T-helper 17 cell (primary cell): ENCODE measurements at places on chromosomes 16 and 17. TPM values are rescaled to one million over a fixed set of nuclear protein-coding genes. Genes with fewer than 3 reads are reported as not detected.
A peak's percentile ranks its signal among the peaks of the same experiment; 100 is the strongest.

OR1D5 gene
- not detected for total RNA-seq

CTF1 gene
- total RNA-seq = 0.26 TPM

RPL23 gene
- total RNA-seq = 1,821 TPM

YPEL2 gene
- 23.6 TPM for total RNA-seq

ST3GAL2 gene
- total RNA-seq = 14.4 TPM

GRAP gene
- total RNA-seq = 23.8 TPM

AOC3 gene
- total RNA-seq = 1.1 TPM

CLEC18C gene
- total RNA-seq = 0.44 TPM

PHOSPHO1 gene
- not detected for total RNA-seq

DNA sequence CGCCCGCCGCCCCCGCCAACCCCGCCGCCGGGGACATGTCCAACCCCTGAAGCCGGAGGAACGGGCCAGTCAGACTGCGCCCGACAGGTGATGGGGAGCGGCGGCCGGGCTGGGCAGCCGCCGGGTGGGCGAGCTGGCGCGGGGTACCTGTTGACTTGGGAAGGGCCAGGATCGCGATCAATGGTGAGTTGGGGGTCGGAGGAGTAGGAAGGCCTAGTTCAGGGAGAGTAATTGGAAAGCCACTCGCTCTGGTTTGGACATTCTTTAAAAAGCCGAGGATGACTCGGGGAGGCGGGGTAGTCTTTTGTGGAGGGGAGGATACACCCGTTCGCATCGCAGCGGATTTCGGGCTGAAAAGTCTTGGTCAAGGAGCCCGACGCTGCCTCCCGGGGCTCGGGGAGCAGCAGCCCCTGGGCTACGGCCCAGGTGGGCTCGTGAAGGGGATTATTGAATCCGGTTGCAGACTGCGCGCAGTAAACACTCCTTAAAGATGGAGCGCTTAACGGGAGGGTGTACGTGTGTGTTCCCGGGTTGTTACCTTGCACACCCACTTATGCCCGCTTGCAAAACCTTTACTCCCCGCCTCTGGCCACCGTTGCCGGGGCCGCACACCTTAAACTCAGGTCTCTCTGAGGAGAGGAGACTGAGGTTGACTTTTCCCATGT, 123.8 kb downstream of the GOSR1 start:
- no peak for DNase-seq

- DNase-seq = no peak
Measured at GRCh38 chr16:25093208-25094061, 18.1 kb upstream of the LCMT1 start.

DNA sequence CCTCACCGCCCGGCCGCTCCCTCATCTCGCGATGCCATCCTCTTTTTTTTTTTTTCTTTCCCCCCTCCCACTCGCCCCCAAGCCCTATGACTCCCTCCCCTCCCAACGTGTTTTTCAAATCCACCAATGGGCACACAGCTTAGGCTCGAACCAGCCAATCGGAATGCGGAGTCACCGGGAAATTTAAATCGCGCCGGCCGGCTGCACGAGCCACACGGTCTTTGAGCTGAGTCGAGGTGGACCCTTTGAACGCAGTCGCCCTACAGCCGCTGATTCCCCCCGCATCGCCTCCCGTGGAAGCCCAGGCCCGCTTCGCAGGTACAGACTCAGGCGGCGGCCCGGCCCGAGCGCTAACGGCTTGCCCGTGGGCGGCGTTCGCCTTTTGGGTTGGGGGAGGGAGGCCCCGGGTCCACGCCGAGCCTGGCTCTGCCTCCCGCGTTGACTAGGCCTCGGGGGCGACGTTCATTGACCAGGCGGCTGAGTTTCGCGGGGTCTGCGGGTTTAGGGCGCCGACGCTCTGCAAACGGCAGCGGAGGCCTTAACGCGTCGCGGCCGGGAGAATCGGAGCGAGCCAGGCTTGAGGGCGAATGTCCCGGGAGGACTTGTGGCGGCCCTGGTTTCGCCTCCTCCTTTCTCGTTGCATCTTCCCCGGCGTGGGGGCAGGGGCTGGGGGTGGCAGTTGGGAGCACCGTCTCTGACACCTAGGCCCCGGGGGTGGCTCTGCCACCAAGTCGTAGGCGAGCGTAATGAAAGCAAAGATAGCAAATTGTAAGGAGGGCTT, at the start of gene KPNA2:
Gene KPNA2 (plus strand): TSS at position 213 of the 781 bp plus-strand sequence. CDS start 1,398 bp downstream, outside the sequence.
- DNase-seq = peak; percentile 78

DNA sequence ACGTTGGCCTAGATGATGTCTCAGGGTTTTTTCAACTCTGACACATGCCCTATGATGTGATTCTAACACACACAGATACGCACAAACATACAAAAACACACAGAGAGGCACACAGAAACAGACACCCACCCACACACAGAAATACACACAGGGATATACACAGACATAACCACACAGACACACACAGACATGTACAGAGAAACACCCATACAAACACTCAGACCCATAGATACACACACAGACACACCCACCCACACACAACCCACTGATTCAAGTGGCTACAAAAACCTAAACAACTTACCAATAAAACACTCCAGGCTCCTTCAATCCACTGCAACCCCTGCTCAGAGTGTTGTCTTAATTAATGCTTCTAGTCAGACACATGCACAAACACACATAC, 244.6 kb upstream of the CCL2 start:
- no peak for DNase-seq

DNA sequence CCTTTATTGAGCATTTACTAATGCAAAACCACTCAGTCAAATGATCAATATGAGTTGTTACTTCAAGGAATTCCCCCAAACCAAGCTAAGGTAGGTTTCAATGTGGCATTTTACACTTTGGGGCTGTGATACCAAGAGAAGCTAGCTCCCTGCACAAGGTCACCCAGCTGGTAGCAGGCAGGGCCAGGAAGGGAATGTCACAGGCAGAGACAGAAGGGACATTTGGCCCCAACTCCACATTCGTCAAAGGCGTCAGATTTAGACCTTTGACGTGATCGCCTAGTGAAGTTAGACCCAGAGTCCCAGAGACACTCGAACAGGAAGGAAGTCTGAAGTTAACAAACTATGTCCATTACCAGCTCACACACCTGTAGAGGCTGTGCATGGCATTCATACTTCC, 5.5 kb upstream of the SMG1 start:
- no peak for DNase-seq

DNA sequence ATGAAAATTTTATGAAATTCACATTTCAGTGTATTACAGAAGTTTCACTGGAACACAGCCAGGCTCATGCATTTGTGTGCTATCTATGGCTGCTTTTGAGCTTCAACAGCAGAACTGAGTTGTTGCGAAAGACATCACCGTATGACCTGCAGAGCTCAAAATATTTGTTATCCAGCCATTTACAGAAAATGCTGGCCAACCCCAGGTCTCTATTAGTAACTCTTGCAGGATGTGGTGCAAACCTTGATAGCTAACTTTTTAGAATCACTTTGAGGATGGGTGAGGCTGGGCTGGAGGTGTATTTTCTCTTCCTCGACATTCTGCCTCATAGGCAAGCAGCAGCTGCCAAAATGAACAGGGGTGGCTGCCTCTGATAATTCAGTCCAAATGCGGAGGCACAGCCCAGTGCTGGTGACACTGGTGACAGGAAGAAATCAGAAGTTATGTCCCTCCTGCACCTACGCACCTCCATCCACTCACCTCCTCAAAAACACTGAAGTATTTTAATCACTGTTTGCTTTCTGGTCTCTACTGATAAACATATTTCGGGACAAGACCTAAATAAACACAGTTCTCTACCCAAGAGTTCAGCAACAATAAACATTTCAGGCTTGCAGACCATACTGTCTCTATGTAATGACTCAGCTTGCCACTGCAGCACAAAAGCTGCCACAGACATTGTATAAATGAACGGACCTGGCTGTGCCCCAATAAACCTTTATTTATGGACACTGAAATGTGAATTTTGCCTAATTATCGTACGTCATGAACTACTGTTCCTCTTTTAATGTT, 28.5 kb downstream of the ARHGAP17 start:
- no peak for DNase-seq

DNA sequence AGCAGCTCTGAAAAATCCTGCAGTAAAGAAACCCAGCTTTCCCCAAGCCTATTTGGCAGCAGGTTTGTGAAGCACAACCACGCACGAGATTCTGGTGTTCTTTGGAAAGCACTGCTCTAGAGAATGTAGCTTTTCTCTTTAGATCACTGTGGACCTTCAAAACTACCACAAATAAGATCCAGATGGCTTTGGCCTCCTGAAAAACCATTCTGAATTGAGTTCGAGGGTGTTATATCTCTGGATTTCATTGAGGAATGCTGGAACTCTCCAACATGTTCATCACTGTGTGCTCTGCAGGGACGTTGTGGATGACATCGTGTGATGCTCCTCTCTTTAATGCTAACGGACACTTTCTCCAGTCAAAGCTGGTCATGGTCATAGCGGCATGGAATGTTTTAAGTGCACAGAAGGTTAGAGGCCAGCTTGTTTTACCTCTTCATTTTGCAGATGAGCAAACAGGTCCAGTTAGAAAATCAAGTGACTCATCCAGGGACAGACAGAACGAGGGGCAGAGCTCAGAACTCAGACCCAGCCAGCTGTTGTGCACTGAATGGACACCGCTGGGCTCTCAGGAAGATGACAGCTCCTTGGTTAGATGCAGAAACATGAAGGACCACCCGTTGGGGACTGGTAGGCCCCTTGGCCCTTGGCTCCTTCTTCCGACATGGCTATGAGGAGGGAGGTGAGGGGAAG, 37.2 kb downstream of the CCDC42 start:
- no peak for DNase-seq

- DNase-seq = no peak
Measured at GRCh38 chr16:68310437-68310773, 341 bp downstream of the SLC7A6OS start.

GRCh38 chr17:251531-251930, 70.1 kb upstream of the DOC2B start:
- DNase-seq = no peak

DNA sequence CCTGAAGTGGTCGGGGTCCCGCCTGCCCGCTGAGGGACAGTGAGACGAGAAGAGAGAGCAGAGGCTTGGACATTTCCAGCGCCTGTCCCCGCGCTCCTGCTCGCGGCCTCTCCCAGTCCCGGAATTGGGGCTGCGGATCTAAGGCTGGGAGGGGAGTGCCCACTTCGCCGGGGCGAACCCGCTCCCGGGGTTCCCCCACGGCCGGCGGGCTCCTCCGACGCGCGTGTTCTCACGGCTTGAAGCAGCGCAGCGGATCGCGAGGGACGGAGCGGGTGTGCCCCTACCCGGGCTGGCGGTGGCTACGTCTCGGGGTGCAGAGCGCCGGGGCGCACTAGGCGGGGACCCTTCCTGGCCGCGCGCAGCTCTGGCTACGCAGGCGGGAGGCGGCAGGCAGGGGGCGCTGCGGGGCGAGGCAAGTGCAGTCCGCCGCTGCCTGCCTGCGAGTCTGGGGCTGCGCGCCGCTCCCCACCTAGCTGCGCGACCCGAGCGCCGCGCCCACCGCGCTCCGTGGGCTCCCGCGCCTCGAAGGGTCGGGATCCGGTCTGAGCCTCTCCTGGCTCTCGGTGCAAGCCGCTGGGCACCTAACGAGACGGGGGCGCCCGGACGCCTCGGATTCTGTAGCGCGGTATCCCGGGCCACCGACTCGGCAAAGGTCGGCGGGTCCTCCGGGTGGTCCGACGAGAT, 1.2 kb downstream of the NGFR start:
- peak; percentile 87 for DNase-seq

GRCh38 chr17:35578929-35579432, 610 bp upstream of the PEX12 start:
- no peak for DNase-seq

GRCh38 chr17:74443516-74444296, 11.8 kb downstream of the GPRC5C start:
- no peak for DNase-seq

- no peak for DNase-seq
Measured at GRCh38 chr17:74151551-74152315, 51.7 kb upstream of the RPL38 start.

- no peak for DNase-seq
Measured at GRCh38 chr17:31252741-31253140, 44.3 kb downstream of the OMG start.

DNA sequence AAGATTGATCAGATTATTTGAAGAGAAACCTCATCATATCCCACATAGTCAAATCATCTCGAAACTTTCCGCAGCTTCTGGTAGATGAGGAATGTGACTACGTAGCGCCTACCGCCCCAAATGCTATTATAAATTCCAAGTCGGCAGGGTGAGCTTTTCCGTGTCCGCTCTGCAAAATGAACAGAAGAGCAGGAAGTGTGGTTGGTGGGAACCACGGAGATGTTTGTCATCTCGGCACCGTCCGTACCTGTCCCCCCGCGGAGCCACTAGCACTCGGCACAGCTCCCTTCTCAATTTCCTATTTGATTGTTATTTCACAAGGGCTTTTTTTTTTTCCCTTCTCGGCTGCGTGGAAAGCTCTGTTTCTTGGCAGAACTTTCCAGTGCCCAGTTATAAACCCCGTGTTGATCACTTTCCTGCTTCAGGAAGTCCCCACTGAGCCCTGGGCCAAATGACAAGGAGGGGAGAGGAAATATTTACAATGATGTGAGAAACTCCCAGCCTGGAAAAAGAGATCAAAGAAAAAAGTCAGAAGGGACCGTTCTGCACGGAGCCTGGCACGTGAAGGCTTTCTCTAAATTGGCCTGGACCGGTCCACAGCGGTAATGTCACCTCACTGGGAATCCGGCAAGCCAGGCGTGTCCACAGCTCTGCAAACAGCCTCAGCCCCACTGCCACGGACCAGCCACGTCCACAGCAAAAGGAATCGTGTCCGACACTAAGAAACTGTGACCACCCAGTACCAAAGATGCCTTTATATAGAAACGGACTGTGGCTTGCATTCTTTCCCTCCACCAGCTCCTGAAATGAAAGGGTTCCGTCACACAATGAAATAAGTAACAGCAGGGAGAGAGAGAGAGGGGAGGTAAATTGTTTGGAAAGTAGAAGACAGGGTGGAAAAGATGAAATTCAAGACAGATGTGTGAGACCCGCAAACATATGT, 65.0 kb downstream of the MRM3 start:
- DNase-seq = no peak

- DNase-seq = no peak
Measured at GRCh38 chr17:39548494-39549225, 59.1 kb downstream of the NEUROD2 start.

DNA sequence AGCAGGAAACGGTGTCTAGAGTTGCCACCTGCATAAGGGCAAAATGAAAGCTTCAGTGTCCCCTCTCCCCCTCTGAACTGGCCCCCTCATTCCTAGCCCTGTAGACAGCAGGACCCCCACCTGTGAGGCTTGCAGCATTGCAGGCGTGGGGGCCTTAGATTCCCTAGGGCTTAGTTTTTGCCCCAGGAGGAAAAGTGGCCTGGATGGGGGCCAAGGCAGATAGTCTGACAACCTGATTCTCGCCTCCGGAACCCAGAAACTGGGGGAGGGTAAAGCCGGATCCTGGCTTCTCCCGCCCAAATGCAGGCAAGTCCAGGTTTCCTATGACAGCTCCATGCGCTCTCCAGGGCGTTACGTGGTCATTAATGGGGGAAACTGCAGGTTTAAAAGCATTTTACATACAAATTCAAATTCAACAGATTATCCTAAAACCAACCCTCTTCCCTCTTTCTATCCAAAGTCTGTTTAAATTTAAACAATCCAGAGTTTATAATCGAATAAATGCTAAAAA, 678 bp upstream of the HOXB6 start:
- no peak for DNase-seq

- DNase-seq = no peak
Measured at GRCh38 chr17:33028778-33029177, 37.1 kb downstream of the SPACA3 start.
